ENCODE measurements at places on chromosomes 2 and 18.
A peak's percentile ranks its signal among the peaks of the same experiment; 100 is the strongest.

- DNase-seq, result no peak
Measured at GRCh38 chr2:120681696-120682288, 53.9 kb upstream of the GLI2 start.

GRCh38 chr2:184890311-184890710 is 292.0 kb downstream of the ZNF804A start:
- DNase-seq, result no peak

DNA sequence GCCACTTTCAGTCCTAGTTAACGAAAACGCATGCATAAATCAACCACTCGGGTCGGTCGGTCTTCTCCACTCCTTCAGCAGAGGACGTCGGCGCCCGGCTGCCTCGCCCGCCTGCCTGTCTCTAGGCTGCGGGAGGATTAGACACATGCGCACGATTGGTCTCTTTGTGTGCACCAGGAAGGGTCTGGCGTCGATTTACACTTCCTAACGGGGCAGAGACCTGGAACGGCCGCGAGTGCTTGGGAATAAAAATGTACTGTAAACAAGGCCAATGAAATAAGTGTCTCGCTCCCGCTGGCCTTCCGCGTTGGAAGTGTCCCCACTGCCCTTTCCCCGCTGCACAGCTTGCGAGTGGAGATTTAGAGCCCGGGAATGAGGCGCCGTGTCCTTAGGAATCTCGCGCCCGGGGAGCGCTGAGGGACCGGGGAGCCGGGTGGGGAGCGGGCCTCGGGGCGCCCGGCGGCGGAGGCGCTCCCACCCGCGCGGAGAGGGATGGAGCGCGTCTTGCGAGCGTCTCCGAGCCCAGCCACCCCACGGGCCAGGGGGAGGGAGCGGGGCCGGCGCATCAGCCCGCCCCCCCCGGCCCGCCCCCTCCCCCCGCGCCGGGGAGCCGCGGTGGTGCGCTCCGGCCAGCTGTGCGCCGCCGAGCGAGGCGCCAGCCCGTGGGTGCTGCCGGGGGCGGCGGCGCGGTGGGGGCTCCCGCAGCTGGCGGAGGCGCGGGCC is at the start of gene DOK6:
Gene DOK6 (plus strand): TSS at position 636 of the 723 bp plus-strand sequence.
- DNase-seq, result no peak

GRCh38 chr2:216858312-216858711 is 1.6 kb downstream of the TNP1 start:
- no peak for DNase-seq

GRCh38 chr2:106085181-106085940 is 108.7 kb downstream of the UXS1 start:
- DNase-seq, result peak; percentile 64

DNA sequence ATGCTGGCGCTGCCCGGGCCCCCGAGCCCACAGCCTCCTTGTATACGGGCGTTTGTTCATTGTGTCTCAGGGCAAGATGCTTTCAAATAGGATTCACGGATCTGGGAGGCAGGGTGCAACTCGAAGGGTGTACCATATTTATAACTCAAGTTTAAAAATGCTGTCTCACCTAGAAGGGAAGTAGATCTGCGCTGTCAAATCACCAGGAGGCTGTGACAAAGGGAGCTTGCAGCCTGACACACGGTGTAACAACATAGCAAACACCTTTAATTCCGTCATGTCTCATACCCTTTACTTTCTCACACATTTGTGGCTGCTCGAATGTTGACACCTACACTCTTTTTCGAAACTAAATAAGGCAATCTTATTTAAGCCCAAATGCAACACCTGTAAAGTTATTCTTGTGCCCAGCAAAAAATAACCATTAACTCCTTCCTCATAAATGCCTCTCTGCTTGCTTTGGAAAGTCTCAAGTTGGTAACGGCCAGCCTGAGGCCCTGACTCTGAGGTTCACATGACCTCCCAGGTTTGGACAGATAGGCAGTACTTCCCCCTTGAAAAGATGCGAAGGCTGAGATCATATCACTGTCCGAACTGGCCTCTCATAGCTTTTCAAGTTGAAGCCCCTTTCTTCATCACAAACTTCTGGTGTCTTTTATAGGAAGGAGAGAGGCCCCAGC is 11.6 kb downstream of the ZEB2 start:
- DNase-seq, result no peak

- DNase-seq, result no peak
Measured at GRCh38 chr2:46431481-46432235, 47.7 kb upstream of the TMEM247 start.

DNA sequence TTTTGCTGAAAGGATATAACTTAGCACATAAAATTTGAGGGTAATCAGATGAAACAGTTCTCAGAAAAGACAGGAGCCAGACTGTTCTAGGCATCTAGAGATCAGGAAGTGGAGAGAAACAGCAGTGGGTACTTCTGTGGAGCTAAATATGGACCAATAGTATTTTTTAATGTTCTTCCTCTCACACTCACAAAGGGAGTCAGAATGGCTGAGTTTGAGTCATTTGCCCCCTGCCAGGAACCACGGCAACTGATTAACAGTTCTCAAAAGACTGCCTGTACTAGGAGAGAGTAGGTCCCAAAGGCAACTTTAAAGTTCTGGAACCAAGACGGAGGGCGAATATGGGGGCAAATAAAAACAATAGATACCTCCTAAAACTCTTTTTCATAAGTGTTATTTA is 107.5 kb downstream of the GULP1 start:
- DNase-seq, result no peak

DNA sequence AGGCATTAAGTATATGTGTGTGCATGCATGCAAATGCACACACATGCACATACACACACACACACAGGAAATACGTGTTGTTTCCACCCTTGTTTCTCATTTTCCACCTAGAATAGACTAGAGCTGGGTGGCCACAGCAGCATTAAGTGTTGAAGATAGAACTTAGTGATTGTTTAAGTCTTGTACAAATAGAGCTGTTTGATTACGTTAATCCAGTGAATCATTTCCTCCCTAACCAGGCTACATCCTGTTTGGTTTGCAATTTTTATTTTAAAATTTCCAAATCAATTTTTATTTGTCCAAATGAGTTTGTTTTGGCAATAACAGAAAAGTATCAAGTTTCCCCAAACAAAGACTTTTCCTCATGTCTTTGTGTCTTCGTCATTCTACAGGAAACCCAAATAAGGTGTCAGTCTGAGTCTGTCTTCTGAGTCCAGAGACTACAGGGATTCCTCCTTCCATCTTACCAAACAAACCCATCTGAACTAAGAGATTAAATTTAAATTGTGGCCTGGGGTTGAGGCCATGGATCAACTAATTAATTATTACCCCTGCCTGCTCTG is 74.6 kb upstream of the GALNT5 start:
- DNase-seq, result no peak

DNA sequence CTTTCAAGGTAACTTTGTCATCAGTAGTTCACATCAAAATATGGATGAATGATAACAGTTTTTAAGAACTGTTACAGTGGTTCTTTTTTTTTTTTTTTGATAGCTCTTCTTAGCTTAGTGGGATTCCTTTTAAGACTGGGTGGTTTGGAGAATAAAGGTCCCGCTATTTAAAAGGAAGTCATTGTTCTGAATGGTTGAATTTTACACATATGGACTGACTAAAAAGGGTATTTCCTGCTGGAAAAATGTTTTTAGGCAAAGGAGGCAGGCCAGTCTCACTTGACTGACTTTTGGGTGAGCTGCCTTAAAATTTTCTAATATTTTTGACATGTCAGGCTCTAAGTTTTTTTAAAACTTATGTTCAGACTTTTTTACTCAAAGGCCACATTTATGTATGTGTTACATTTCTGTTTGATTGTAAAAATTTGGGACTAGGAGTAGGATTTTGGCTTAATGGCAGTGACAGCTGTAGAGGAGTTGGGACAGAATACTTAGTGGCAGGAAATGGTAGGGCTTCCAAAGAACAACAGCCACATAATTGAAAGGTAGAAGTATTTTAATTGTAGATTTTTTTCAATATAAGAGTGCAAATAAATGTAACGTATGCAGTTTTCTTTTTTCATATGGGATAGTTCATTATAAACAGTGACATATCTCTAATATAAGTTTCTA is 13.7 kb downstream of the VAPA start:
- no peak for DNase-seq

- no peak for DNase-seq
Measured at GRCh38 chr2:7539077-7539476, 621.9 kb downstream of the RNF144A start.

DNA sequence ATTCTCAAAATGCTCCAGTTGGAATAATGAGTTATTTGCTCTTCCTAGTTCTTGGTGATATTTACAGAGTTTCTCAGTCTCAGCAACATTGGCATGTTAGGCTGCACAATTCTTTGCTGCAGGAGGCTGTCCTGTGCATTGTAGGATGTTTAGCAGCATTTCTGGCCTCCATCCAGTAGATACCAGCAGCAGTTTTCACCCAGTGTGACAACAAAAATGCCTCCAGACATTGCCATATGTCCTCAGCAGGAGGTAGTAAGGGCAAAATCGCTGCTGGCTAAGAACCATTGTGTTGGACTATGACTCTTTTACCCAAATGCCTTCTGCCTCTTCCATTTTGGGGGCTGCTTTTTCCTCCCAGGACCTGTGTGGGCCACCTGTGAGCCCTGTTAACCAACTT is 50.4 kb downstream of the PAX8 start:
- no peak for DNase-seq

DNA sequence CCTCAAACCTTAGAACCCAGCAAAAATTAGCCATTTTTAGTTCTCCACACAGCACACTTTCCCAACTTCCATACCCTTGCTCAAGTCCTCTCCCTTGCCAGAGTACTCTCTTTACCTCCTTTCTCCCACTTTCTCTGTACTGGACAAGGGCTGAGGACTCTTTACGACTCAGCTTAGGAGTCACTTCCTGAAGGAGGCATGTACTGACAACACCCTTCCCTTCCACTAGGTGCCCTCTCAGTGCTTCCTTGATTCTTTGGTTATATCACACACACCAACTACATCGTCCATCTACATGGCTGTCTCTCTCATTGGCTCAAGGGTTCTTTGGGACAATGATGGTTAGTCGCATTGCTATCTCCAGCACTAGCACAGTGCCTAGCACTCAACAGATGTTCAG is 5.2 kb upstream of the C18orf63 start:
- DNase-seq, result no peak

- no peak for DNase-seq
Measured at GRCh38 chr2:206790311-206790935, 25.0 kb downstream of the FASTKD2 start.

GRCh38 chr2:240469239-240469636 is 33.8 kb downstream of the GPC1 start:
- DNase-seq, result no peak

DNA sequence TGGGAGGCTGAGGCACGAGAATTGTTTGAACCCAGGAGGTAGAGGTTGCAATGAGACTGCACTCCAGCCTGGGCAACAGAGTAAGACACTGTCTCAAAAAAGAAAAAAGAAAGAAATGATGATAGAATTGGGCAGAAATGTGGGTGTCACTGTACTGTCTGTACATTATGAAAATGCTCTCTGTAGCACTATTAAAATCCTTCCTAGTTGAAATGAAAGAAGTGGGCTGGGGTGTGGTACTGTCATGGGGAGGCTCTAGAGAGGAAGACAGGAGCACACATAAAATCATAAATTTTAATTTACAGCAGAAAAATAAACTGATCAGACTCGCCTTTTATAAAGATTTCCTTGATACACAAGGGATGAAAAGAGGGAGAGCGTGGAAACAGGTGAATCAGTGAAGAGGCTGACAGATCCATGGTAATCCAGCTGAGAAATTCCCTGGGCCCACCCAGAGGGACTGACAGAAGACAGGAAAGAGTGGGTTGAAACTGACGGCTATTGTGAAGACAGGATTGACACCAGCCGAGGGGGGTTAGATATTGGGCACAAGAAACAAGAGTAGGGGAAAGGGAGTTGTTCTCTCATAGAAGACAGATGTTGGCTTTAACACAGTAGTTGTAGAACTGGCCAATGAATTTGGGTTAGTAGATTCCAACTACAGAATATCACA is 96.4 kb upstream of the ATL2 start:
- no peak for DNase-seq

GRCh38 chr2:236919209-236919608 is 166.5 kb upstream of the COPS8 start:
- DNase-seq, result no peak

DNA sequence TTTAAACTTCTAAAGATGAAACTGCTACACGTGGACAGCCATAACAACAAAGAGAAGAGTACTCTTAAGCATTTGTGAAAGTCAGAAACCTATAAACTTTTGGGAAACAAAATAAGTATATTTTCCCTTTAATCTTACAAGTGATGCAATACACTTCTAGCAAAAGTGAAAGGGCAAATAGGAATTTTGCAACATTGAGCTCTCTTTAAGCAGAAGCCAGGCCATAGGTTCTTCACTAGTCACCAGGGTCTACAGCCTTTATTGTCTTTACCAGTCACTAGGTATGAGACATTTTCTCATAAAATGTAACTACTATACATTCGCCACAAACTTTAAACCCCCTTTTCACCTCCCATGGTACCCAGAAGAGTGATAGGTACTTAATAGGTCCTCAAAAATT is 37.5 kb downstream of the SCN1A start:
- DNase-seq, result no peak

DNA sequence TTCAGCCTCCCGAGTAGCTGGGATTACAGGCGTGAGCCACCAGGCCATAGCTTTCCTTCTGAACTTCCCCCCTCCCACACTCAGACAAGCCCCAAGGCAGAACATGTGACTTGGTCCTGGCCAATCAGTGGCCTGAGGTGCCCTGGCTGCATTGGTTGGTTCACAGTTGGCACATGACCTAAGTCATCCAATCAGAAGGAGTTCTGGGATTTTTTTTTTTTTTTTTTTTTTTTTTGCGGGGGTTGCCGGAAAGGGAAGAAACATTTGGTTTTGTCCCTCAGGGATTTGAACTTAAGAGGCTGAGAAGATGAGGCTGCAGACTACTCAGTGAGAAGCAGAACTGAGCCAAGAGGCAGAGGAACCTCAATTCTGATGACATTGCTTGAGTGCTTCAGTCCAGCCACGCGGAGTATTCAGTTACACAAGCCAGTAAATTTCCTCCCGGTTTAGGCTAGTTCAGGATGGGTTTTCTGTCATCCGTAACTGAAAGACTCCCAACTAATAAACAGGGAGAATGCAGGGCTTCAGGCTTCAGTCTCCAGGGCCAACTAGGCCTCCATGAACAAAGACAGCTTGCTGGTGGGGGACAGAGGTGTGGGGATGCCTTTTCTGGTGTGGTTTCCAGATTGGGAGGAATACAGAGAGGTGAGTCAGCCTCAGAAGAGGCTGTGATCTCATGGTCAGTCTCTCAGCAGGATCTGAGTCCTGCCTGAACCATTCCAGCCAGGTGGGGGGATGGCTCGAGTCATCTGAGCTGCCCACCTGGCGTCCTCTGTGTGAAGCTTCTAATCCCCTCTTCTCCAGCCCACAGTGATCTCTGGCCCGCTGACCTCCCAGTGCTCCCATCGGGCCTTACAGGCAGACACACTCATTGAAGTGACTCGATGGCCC is 9.2 kb downstream of the PTMA start:
- peak; percentile 56 for DNase-seq

- DNase-seq, result no peak
Measured at GRCh38 chr2:106532236-106532635, 45.1 kb downstream of the CD8B2 start.

- DNase-seq, result no peak
Measured at GRCh38 chr2:217393585-217394032, 533.7 kb upstream of the TNP1 start.

- DNase-seq, result no peak
Measured at GRCh38 chr18:63099848-63100629, 219.5 kb downstream of the BCL2 start.
